ENCODE measurements at places on chromosomes 1 and 21. TPM values are rescaled to one million over a fixed set of nuclear protein-coding genes. Genes with fewer than 3 reads are reported as not detected.
A peak's percentile ranks its signal among the peaks of the same experiment; 100 is the strongest.

GRCh38 chr21:43809853-43810504, 20.6 kb downstream of the RRP1 start:
- no peak for DNase-seq

GRCh38 chr1:27142464-27142863, 12.5 kb downstream of the SLC9A1 start:
- DNase-seq, result peak; percentile 46

- no peak for DNase-seq
Measured at GRCh38 chr1:201876148-201876818, 12.4 kb upstream of the SHISA4 start.

DNA sequence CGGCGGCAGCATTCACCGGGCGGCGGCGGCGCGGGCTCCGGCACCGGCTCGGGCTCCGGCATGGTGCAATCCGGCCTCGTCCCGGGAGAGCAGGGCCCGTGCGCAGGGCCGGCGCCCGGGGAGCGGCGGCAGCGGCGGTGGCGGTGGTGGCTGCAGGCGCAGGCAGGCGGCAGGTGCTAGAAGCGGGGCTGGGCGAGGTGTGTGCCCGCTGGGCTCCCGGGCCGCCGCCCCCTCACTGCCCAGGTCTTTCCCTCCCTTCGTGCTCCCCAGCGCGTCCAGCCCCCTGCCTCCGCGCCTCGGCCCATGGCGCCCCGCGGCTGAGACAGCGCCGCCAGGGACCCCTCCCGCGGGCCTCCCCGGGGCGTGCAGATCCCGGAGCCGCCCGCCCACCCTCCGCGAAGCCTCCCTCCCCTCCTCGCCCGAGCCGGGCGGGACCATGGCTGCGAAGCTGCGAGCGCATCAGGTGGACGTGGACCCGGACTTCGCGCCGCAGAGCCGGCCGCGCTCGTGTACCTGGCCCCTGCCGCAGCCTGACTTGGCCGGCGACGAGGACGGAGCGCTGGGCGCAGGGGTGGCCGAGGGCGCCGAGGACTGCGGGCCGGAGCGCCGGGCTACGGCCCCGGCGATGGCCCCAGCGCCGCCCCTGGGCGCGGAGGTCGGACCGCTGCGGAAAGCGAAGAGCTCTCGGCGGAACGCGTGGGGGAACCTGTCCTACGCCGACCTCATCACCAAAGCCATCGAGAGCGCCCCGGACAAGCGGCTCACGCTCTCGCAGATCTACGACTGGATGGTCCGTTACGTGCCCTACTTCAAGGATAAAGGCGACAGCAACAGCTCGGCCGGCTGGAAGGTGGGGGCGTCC, 492 bp downstream of the FOXO6 start:
- DNase-seq, result peak; percentile 40

- DNase-seq, result no peak
Measured at GRCh38 chr1:94544706-94545490, 3.3 kb upstream of the F3 start.

The PEX10 gene
- 21.5 TPM for total RNA-seq

The CD1C gene
- 0.24 TPM for total RNA-seq
